ENCODE measurements at places on chromosomes 4 and X. TPM values are rescaled to one million over a fixed set of nuclear protein-coding genes. Genes with fewer than 3 reads are reported as not detected.

The DIPK2B gene
- 0.15 TPM for total RNA-seq

The UGT2B15 gene
- not detected for total RNA-seq

The CT55 gene
- total RNA-seq: not detected

The CHST7 gene
- total RNA-seq: 17.0 TPM

The BMP3 gene
- total RNA-seq: under 0.01 TPM

The ATP8A1 gene
- 7.0 TPM for total RNA-seq

The NSG1 gene
- 1.5 TPM for total RNA-seq

The FGD1 gene
- total RNA-seq: 9.3 TPM

The HGFAC gene
- not detected for total RNA-seq

The RNF212 gene
- 4.6 TPM for total RNA-seq

The COL4A5 gene
- total RNA-seq: 42.5 TPM

The TMEM154 gene
- total RNA-seq: 2.8 TPM

The MAGEC1 gene
- total RNA-seq: not detected

The RNF175 gene
- total RNA-seq: under 0.01 TPM

The H2BW2 gene
- total RNA-seq: not detected

The BST1 gene
- 13.8 TPM for total RNA-seq

The ZNF330 gene
- total RNA-seq: 34.4 TPM

The GPC4 gene
- 0.33 TPM for total RNA-seq

The FAM9A gene
- total RNA-seq: not detected

The TBX22 gene
- not detected for total RNA-seq

The MAGED4B gene
- total RNA-seq: 44.5 TPM

The PROM1 gene
- not detected for total RNA-seq

The LINC00632 gene
- 1.7 TPM for total RNA-seq

The APBB2 gene
- 19.6 TPM for total RNA-seq

Data from smooth muscle cell of trachea (primary cell).